ENCODE measurements at places on chromosomes 7 and 10. TPM values are rescaled to one million over a fixed set of nuclear protein-coding genes. Genes with fewer than 3 reads are reported as not detected.

- DNase-seq: no peak
Measured at GRCh38 chr7:29976673-29977415, 12.8 kb downstream of the SCRN1 start.

GRCh38 chr10:56605051-56605450 is 244.0 kb upstream of the ZWINT start:
- DNase-seq: peak; percentile 58

DNA sequence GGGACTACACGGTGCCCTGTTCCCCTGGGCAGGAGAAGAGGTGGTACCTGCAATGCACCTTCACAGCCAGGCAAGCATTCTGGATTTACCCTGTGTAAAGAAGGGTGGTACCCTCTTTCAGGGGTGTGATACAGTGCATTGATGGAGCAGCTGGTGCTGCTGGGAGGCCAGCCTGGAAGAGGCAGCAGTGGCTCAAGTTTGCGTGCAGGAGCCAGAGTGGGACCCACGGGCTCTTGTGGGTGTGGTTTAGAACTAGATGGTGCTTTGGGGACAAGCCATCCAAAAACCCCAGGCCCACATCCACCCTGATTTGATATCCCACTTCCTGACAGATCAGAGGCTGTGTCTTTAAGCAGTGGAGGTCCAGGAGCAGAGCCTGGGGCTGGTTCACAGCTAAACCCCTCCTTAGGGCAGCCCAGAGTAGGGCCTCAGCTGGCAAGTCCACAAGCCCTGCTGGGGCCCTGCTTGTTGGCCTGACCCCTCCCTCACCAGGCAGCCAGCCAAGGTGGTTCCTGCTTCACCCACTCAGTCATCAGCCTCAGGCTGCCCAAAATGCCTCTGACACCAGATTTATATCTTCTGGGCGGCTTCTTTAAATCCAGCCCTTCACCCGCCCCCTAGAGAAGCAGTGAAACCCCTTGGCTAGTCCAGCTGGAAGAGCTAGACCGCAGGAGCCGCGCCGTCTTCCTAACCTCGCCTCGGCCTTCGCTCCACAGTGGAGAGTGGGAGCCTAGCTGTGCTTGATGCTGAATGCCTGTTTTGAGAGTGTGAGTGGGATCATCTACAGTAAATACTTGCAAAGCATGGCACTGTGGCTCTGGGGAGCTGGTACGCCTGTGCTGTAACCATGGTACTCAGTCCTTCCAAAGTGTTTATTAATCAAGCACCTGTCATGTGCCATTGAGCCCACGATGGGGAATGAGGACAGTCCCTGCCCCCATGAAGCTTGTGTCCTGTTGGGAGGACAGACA is 1.4 kb upstream of the ASIC3 start:
- DNase-seq: no peak

GRCh38 chr7:136526408-136527105 is 341.9 kb upstream of the CHRM2 start:
- no peak for DNase-seq

DNA sequence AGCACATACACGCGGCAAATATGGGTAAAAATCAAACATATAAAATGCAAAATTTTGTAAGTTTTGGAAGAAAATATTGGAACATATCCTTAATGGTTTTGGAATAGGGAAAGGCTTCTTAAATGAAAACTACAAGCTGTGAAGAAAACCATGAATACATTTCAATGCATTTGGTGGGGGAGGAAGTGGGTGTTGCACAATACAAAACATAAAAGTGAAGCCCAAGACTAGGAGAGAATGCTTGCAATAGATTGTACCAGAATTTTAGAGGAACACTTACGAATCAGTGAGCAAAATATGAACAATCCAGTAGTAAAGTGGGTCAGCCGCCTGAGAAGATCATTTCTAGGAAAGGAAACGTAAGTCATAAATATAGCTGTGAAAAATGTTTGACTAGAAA is 322.6 kb upstream of the MKI67 start:
- DNase-seq: no peak

DNA sequence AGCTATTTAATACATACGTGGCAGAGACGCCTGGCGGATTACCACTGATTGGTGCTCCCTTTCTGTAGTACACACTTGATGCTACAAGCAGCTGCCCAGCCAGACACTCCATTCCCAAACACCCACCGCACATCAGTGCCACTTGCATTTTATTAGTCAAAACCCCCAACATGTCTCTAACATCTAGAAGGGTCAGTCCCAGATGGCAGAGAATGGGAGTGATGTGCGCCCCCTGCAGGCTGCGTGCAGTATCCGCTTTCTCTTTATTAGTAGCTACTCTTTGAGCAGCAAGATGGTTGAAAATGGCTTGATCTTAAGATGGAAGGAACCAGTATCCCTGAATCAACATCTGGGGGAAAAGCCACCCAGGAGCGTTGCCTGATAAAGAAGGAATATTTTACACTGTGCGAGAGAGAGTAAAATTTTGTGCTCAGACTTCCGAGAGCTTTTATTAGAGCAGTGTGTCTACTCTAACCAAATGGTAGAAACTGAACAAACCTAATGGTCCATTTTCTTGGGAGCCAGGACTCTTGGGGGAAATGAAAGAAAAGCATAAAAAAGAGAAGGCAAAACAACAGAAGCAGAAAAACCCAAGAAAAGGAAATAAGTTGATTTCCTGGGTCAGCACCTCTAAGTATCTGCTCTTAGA is 78.3 kb downstream of the ST8SIA6 start:
- peak; percentile 65 for DNase-seq

Gene GGCT
- total RNA-seq: 84.9 TPM

Measured in H9 (cell line).